Vagina (tissue), 2 donors: ENCODE measurements at places on chromosomes 1 and 21.

GRCh38 chr1:240618946-240619345 is 7.0 kb upstream of the GREM2 start:
- no peak for DNase-seq

GRCh38 chr1:25724201-25724600 is 75.8 kb upstream of the SELENON start:
- no peak for DNase-seq

DNA sequence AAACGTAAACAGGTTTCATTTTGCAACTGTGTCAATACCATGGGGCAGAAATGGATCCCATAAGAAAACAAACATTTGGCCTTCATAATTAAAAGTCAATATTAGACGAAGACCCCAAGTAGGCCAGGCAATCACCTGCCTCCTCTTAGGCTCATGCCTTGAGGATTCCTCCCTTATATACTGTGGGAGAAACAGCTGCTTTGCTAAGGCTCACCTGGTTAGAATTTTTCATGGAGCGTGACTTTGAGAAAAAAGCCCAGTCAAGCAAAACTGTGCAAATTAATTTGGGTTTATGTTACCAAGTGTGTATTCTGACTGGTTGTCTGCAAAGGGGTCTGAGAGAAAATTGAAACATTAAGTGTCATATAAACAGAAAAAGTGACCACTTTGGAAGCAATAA is 605.3 kb upstream of the USP24 start:
- DNase-seq = no peak

GRCh38 chr21:35275776-35276175 is 226.7 kb upstream of the RUNX1 start:
- no peak for DNase-seq

DNA sequence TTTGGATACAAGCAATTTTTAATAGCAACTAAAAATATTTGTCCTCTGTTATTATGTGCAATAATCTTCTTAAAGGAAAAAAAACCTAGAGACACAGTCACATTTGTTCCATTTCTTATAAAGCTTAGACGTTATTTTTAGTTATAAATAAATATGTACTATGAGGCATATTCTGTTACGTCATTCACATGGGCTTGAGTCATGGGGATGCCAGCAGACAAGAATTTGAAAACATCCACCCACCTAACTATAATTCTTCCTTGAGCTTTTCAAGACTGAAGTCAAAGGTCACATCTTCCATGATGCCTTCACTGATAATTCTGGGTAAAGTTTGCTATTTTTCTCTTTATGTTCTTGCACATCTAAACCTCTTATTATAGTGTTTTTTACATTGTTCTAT is 268.8 kb downstream of the KCTD3 start:
- DNase-seq = no peak

DNA sequence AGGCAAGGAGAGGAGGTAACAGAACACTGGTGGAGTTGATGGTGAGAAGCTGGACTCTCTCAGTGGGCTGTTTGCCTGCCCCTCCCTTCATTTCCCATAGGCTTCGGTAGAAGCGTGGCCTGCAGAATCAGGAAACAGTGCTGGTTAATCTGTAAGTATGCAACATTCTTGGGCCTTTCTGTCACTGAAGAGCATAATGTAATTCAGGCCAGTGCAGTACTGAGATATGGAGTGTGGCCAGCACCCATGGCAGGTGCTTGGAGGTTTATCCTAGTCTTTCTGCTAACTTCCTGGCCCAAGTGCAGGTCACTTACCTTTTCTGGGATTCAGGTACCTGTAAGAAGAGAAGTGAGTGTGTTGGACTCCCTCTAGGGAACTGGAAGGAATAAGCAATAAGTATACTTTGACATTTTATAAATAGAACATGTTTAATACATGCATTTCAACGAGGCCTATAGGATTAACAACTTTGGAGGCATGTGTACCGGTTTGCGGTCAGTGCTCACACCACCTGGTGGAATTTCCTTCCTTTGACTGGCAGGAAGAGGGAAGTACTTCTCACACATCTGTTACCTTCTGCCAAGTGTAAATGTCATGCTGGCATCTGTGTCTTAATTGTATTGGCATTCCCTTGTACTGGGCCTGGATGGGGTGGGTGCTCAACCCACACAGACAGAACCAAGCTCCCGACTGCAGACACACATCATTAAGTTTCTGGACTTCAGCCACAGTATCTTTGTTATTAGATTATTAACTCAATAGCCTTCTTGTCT is 105.5 kb downstream of the KIF26B start:
- DNase-seq = peak; percentile 58
